ENCODE measurements at places on chromosomes 2 and 18.

- H3K4me1 ChIP-seq: peaks cover 15% of the 10 kb centered on the region
- no peaks in the 10 kb centered on the region for H3K27me3 ChIP-seq
- H3K27ac ChIP-seq: no peak overlapping the region
- no peaks in the 10 kb centered on the region for H3K36me3 ChIP-seq
- H3K4me3 ChIP-seq: no peak overlapping the region
Measured at GRCh38 chr2:111135910-111136297, 15.2 kb downstream of the BCL2L11 start.

GRCh38 chr2:142989273-142990204, 112.1 kb downstream of the KYNU start:
- no peaks in the 10 kb centered on the region for H3K36me3 ChIP-seq

DNA sequence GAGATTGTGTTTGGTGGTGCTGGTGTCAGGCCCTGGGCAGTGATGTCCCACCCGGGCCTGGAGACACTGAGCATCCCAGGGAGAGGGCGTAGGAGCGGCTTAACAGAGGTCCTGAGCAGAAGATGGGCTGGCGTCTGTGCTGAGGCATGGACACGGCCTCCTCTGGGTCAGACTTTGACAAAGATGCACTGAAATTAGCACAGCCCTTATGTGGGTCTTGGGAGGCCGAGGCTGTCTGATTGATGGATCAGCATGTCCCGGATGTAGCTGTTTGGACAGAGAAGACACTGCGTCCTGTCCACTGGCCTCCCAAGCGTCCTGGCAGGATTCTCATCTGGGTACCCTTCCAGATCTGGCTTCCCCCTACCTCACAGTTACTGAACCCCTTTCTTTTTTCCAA, 159.4 kb downstream of the ANKRD30B start:
- no peak for DNase-seq
- no peaks in the 10 kb centered on the region for H3K27me3 ChIP-seq
- H3K36me3 ChIP-seq: no peaks in the 10 kb centered on the region
- H3K4me3 ChIP-seq: no peak overlapping the region
- no peak overlapping the region for H3K27ac ChIP-seq

GRCh38 chr2:242022550-242023290, 153.2 kb downstream of the RTP5 start:
- no peak overlapping the region for H3K27ac ChIP-seq
- H3K36me3 ChIP-seq: no peaks in the 10 kb centered on the region
- H3K4me1 ChIP-seq: no peaks in the 10 kb centered on the region
- H3K27me3 ChIP-seq: no peaks in the 10 kb centered on the region

GRCh38 chr2:180247658-180248057, 240.6 kb upstream of the CWC22 start:
- H3K36me3 ChIP-seq: no peaks in the 10 kb centered on the region
- no peaks in the 10 kb centered on the region for H3K4me1 ChIP-seq
- no peak for DNase-seq
- H3K27ac ChIP-seq: no peak overlapping the region
- no peak overlapping the region for H3K4me3 ChIP-seq
- H3K27me3 ChIP-seq: no peaks in the 10 kb centered on the region

DNA sequence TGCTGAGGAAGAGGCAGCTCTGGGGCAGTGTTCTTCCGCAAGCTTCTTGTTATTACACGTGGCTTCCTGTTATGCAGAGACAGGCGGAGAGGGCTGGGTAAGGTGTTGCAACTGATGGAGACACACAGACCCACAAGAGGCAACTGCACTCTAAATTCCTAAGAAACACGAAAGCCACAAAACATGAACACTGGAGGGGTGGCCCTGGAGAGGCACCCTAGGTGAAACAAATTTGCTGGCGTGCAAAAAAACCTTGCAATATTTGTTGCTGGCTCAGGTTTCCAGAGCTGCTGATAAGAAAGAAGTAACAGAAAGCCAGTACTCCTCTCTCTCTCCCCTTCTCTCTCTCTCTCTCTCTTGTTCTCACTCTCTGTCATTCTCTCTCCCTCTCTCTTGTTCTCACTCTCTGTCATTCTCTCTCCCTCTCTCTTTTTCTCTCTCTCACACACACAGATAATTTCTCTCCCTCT, 31.8 kb downstream of the ARHGAP25 start:
- H3K36me3 ChIP-seq: no peaks in the 10 kb centered on the region
- DNase-seq: no peak
- no peaks in the 10 kb centered on the region for H3K27me3 ChIP-seq
- H3K4me1 ChIP-seq: peaks cover 63% of the 10 kb centered on the region

DNA sequence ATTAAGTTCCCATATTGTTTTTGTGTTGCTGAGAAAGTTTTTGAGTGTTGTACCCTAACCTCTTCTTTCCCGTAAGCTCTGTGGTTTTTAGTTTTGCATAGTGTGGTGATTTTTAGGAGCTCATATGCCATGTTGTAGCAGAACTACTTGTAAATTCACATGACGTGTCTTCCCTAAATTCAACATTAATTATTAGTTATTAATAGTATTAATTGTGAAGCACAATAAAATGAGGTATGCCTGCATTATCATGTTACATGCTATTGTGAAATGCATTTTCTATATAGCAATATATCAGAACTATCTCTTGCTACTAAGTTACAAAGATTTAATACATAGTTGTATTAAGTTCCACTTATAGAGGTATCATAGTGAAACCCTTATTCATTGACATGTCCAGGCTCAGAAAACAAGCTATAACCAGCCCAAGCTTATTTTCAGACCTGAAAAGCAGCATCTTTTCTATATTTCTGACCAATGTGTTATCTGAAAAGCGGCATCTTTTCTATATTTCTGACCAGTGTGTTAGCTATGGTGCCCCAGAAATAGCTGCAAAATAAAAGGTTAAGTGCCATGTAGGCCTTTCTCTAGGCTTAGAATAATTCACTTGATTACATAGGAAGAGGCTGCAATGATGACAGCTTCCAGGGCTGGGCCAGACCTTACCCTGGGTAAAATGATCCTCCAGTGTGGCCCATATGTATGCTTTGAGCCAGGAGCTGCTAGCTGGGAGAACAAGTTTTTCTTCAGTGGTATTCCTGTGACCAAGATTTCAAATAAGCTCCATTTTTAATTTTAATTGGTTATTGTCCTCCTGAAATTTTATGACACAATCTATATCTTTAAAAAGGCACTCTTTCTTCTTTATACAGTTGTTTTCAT, 21.6 kb downstream of the EPAS1 start:
- peak overlapping the region; percentile 87 for H3K27ac ChIP-seq
- H3K4me1 ChIP-seq: peaks cover 58% of the 10 kb centered on the region
- H3K36me3 ChIP-seq: no peaks in the 10 kb centered on the region

GRCh38 chr2:130846686-130847375, 10.1 kb downstream of the ARHGEF4 start:
- DNase-seq: no peak
- H3K36me3 ChIP-seq: no peaks in the 10 kb centered on the region
- no peak overlapping the region for H3K27ac ChIP-seq
- H3K4me1 ChIP-seq: no peaks in the 10 kb centered on the region
- no peaks in the 10 kb centered on the region for H3K27me3 ChIP-seq

DNA sequence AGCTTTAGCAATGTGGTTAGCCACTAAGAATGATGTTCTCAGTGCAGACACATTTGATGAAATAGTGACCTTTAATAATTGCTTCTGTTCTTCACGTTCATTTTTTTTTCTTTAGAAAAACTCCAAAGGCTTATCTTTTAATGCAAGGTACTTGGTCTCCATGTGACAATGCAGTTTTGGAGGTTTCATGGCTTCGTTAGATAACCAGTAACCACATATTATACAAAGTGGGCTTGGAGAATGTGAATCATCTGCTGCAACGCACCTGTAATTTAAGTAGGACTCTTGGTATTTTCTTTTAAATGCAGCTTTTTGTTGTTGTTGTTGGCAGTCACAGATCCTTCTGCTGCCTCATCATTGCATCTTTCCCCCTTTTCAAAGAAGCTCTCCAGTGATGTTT, 1606.3 kb downstream of the SUCLG1 start:
- no peaks in the 10 kb centered on the region for H3K4me1 ChIP-seq
- DNase-seq: no peak
- H3K36me3 ChIP-seq: no peaks in the 10 kb centered on the region
- H3K4me3 ChIP-seq: no peak overlapping the region
- no peaks in the 10 kb centered on the region for H3K27me3 ChIP-seq

DNA sequence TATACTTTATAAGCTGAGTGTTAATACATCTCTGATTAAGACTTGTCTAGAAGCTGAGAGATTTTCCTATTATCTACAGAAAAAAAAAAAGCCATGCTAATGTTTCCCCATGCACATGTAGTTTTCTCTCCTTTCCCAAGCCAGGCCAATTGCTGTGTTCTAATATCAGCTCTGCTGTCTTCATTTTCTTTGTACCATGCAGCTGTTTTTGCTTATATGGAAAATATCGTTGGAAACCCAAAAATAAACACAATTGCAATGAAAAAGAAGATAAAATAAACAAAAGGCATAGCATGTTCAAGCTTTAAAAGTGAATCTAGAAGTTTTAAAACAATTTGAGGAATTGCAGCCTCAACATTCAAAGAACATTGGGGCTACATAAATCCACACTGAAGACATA, 817.4 kb upstream of the ACVR2A start:
- no peaks in the 10 kb centered on the region for H3K27me3 ChIP-seq
- H3K4me1 ChIP-seq: no peaks in the 10 kb centered on the region
- H3K4me3 ChIP-seq: no peak overlapping the region
- H3K27ac ChIP-seq: no peak overlapping the region
- no peak for DNase-seq

- H3K4me3 ChIP-seq: no peak overlapping the region
- no peak overlapping the region for H3K27ac ChIP-seq
- no peaks in the 10 kb centered on the region for H3K36me3 ChIP-seq
- no peaks in the 10 kb centered on the region for H3K4me1 ChIP-seq
- no peak for DNase-seq
- no peaks in the 10 kb centered on the region for H3K27me3 ChIP-seq
Measured at GRCh38 chr2:78686625-78687153, 338.8 kb upstream of the REG3G start.

DNA sequence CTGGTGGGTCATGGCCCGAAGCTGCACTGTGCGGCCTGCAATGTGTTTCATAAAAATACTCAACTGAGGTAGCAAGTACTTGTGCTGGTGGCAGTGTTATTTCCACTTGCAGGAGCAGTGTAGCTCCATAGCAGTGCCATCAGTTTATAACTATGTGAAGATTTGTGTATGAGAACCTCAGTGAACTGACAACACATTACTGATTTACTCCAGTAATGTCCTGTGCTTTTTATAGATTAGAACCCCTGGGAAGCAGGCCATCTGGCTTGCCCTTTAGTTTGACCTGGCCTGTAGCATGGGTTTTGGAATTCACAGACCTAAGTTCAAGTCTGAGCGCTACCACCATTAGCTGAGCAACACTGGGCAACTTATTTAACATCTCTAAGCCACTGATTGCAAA, 99.7 kb upstream of the AQP4 start:
- H3K36me3 ChIP-seq: no peaks in the 10 kb centered on the region
- no peak for DNase-seq
- no peak overlapping the region for H3K27ac ChIP-seq
- H3K4me1 ChIP-seq: no peaks in the 10 kb centered on the region
- no peaks in the 10 kb centered on the region for H3K27me3 ChIP-seq
- no peak overlapping the region for H3K4me3 ChIP-seq

GRCh38 chr2:85924522-85924921, 35.7 kb upstream of the ST3GAL5 start:
- DNase-seq: no peak
- peaks cover 7% of the 10 kb centered on the region for H3K4me1 ChIP-seq
- H3K4me3 ChIP-seq: no peak overlapping the region
- no peaks in the 10 kb centered on the region for H3K27me3 ChIP-seq
- no peaks in the 10 kb centered on the region for H3K36me3 ChIP-seq

DNA sequence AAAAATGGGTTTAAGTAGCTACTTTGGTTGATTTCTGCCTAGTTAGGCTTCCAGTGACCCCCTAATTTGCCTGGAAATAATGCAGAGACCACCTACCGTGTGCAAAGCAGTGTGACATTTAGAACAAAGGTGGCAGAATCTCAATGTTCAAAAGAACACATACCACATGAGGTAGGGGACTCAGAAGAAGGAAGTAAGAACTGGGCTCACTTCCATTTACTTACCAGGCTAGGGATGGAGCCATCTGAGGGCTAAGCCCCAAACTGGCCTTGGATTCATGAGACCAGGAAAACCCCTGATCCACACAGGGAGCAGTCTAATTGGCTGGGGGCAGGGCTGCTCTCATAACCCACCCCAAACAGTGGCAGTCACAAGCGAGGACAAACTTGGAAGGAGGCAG, 190.7 kb downstream of the NCKAP5 start:
- no peak for DNase-seq
- no peaks in the 10 kb centered on the region for H3K4me1 ChIP-seq
- H3K4me3 ChIP-seq: no peak overlapping the region
- no peaks in the 10 kb centered on the region for H3K27me3 ChIP-seq
- no peaks in the 10 kb centered on the region for H3K36me3 ChIP-seq

DNA sequence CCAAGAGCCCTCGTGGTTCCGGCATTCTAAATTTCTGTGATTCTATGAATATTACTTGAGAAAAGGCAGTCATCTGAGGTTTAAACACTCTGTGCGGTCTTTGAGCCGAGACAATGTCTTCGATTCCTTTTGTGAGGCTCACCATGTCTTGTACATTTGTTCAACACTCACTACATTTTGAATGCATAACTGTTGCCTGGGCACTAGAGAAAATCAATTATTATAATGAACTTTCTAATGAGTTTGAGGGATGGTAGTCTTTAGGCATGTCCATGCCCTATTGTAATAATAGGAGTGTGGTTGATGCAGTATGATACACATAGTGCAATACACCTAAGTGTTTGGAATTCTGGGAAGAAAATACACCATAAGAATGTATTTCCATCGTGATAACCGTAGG, 703.4 kb downstream of the MBD2 start:
- no peak for DNase-seq
- H3K27me3 ChIP-seq: no peaks in the 10 kb centered on the region
- H3K27ac ChIP-seq: no peak overlapping the region
- no peak overlapping the region for H3K4me3 ChIP-seq
- H3K4me1 ChIP-seq: no peaks in the 10 kb centered on the region
- no peaks in the 10 kb centered on the region for H3K36me3 ChIP-seq

DNA sequence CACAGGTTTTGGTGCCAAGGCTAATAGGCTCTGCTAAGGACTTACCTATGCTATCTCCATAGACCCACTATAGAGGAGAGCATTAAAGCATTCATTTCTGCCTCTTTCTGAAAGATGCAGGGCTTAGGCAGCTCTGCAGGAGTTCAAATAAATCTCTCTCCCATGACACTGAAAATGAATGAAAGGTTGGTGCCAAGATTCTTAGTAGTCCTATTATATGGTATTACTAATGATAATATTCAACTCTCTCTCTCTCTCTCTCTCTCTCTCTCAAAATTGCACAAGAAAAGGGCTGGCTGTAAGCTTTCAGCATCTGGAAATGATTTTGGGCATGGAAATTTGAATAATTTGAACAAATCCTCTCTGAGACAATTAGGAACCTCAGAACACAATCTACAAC, 433.7 kb downstream of the MBD2 start:
- H3K27ac ChIP-seq: no peak overlapping the region
- no peaks in the 10 kb centered on the region for H3K27me3 ChIP-seq
- H3K4me1 ChIP-seq: no peaks in the 10 kb centered on the region
- H3K36me3 ChIP-seq: no peaks in the 10 kb centered on the region
- H3K4me3 ChIP-seq: no peak overlapping the region
- DNase-seq: no peak

DNA sequence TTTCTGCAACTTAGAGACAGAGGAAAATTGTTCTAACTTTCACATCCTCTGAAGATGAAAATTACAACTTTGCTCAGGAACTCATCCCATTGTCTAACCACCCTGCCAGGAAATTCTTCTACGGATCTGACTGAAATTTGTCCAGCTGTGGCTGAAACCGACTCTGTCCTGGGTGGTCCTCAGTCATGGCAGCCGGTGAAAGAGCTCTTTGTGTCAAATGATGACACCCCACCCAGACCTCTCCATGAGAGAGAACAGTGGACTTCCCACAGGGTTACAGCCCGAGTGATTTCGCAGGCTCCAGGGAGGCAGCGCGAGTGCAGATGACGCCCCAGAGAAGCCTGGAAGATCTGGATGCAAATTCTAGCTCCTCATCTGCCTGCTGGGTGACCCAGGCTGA, 65.1 kb upstream of the TRIB2 start:
- no peak overlapping the region for H3K27ac ChIP-seq
- H3K27me3 ChIP-seq: no peaks in the 10 kb centered on the region
- no peak overlapping the region for H3K4me3 ChIP-seq
- no peaks in the 10 kb centered on the region for H3K36me3 ChIP-seq
- no peaks in the 10 kb centered on the region for H3K4me1 ChIP-seq
